ENCODE measurements at places on chromosomes 1 and 21.
A peak's percentile ranks its signal among the peaks of the same experiment; 100 is the strongest.

DNA sequence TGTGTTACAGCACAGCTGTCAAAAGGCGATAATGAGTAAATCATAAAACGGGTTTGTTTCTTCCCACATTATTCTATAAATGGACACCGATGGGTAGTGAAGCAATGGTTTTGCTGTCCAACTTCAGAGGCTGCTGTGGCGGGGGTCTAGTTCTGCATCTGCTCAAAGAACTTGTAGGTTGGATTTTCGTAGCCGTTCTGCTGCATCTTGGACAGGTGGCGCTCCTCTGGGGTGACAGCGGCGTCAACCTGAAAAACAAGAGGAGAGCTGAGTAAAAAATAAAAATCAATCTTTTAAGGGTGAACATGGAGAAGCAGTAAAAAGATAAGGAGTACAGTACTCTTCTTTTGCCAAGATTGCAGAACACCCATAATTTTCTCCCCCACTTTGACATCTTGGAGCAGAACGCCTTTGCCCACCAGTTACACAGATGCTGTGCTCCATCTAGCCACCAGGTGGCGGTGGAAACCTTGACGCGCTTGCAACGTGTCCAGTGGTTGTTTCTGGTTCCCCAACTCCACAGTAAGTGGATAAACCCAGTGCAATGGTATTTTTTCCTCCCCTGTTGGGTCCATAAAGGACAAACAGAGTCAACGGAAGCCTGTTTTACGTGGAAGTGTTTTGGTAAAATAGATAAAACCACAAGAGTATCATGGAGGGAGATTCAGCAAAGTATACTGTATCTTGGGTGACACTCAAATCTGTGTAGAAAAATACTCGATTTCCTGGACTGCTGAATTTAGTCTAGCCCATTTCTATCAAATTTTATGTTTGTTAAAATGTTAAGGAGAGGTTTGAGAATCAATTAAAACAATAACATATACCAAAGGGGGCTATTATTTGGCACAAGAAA lies 147.0 kb downstream of the GABPA start:
- DNase-seq, result peak; percentile 49

DNA sequence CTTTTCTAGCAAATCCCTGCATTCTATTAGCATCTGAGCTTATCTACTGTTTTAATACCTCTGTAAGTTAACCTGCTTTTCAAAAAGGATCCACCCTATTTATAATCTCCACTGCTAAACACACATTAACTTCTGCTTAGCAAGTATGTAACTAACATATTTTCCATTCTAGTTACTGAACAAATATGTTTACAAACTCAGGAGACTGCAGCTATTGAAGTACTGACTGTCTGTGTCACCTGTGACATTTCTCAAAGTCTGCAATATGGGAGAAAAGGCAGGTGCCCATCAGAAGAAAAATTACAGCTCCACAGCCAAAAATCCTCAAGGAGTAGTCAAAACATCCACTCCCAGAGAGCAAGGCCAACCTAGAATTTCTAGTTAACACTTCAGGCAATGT lies 88.3 kb downstream of the JAK1 start:
- DNase-seq, result no peak

GRCh38 chr21:42301371-42302075 lies 13.7 kb downstream of the TFF3 start:
- DNase-seq, result no peak

- no peak for DNase-seq
These were observed 60.7 kb downstream of the PRKAB2 start for GRCh38 chr1:147111381-147112130.

DNA sequence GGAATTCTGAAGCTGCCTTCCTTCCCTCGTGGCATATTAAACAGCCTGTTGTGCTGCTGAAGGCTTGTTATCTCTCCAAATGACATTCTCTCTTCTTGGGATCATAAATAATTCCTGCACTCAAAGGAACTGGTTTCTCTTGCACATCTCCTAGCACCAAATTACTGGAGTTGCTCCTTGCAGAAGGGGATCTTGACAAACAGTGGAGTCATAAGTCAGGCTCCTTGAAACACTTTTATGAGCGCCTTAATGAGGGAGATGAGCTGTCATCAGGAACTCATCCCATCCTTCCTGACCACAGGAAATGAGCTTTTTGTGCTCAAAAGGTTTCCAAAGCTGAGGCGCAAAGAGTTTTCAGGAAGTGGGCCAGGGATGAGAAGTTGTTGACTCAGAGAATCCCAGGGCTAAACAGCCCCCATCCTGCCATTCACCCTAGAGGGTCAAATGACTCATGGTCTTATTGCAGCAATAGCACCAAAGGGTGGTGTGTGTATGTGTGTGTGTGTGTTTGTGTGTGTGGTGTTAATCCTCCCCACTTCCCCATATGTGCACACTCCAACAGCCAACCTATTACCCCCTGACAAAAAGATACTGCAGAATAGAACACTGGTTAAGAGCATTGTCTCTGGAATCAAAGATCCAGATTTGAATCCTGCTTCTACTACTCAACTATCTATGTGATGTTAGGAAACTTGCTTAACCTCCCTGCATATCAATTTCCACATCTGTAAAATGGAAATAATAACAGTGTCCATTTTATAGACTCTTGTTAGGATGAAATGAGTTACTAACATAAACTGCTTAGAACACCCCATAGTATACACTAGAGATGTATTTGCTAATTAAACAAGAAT lies 2.8 kb upstream of the PHC2 start:
- peak; percentile 98 for DNase-seq

- no peak for DNase-seq
These were observed 973.5 kb upstream of the B3GALT2 start for GRCh38 chr1:194159941-194160340.

GRCh38 chr21:34086887-34087306 lies 13.5 kb downstream of the MRPS6 start:
- no peak for DNase-seq

GRCh38 chr1:62308606-62309005 lies 10.6 kb downstream of the KANK4 start:
- DNase-seq, result no peak

- DNase-seq, result peak; percentile 73
These were observed 3.9 kb upstream of the CD58 start for GRCh38 chr1:116574581-116575291.

DNA sequence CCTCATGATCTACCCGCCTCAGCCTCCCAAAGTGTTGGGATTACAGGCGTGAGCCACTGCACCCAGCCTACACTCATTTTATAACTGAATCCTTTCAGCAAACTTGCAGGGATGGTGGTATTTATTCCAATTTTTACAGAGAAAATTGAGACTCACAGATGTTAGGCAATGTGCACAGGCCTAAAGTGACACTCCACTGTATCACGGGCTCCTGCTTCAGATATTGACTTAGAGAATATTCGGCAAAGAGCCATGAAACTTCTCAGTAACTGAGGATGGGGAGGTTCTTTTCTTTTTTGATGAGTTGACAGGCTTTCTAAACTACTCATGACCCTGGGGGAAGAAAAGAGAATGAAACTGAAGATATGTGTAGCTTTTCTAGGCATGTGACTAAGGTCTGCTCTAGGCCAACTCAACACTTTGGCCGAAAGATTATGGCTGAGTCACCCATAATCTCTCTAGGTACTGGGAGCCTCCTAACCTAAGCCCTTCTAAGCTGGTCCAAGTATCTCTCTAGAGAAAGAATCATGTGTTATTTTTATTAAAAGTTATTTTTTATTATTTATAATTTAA lies 19.9 kb upstream of the PTCH2 start:
- peak; percentile 26 for DNase-seq

DNA sequence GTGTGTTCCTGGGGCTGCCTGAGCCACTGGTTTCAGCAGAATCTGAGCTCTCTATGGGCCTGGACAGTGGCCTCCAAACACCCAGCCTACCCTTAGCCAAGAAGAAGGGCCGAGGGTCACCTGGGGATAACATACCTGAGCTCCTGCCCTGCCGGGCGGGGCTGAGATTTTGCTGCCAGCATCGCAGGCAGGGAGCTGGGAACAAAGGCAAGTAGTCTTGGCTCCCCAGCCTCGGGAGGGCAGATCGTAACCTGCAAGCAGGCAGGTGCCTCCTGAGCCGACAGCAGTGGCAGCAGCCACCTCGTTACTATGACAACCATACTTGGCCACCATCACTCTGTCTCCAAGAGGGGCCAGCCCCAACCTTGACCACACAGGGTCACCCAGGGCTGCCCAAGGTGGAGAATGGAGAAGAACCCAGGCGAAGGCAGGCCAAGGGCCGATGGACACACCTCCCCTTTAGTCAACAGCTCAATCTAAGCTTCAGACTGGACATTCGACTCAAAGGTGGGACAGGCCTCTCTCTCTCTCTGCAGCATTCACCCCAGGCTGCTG lies 54.6 kb downstream of the TOMM20 start:
- DNase-seq, result no peak

DNA sequence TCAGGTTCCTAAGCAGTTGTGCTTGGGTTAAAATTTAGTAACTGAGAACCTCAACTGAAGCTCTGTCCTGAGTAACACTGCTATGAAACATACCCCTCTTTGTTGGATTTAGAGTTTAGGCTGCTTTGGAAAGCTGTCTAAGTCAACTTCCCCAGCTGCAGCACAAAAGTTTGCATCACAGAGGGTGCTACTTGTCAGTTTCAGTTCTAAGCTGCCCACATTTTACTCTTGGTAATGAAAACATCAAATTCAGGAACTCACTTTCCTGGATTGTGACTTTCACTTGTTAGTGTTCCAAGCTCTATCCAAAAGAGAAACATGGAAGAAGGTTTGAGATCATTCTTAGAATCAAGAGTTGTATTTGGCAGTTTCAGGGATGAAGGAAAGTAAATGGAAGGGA lies 191.7 kb upstream of the NFIA start:
- DNase-seq, result peak; percentile 86

GRCh38 chr1:32122151-32122550 lies 14.3 kb downstream of the KPNA6 start:
- DNase-seq, result peak; percentile 38

GRCh38 chr1:156524481-156524869 lies 23.9 kb upstream of the MEF2D start:
- peak; percentile 85 for DNase-seq

DNA sequence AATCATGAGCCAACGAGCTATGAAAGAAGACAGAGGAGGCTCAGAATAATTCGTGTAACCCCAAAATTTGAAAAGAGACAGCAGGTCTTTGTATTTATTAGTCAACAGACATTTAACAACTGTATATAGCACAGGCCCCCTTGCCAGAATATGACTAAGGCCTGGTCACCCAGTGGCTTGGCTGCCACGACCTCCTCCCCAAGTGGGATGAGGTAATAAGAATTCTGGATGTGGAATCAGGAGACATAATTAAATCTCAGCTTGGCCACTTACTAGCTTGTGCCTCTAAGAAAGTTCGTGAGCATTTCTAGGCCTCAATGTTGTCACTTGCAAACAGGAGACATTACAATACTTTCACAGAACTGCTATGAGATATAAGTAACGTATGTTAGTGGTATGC lies 134.2 kb upstream of the TNFSF4 start:
- no peak for DNase-seq

DNA sequence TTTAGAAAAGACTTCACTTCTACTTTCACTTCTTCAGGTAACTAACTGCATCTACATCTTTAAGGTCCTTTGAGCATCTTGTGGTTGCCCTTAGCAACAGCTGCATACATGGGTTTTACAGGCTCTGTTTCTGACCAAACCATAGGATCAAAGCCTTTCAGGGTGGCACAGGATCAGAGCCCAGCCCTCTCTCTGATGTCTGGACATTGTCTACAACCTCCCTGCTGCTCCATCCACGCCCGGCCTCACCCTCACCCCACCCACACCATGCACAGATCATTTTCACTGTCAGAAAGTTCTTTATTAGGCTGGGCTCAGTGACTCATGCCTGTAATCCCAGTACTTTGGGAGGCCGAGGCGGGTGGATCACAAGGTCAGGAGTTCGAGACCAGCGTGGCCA lies 5.2 kb downstream of the NCF2 start:
- no peak for DNase-seq

- DNase-seq, result no peak
These were observed 29.6 kb downstream of the KIAA0040 start for GRCh38 chr1:175162955-175163354.

GRCh38 chr21:29403922-29404538 lies 105.3 kb downstream of the BACH1 start:
- DNase-seq, result peak; percentile 78

- no peak for DNase-seq
These were observed 121.9 kb downstream of the CYYR1 start for GRCh38 chr21:26451081-26451740.

DNA sequence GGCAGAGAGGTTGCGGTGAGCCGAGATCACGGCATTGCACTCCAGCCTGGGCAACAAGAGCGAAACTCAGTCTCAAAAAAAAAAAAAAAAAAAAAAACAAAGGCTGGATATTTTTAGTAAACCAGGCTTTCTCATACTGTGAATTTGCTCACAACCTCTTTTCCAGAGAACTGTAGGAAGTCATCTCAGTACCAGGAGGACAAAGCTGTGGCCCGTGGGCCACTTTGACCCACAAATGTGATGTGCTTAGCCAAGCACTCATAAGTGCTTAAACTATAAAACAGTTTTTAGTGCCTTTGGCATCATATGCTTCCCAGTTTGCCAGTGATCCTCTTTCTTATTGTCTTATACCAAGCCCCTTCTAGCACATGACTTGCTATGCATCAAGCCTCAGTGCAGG lies 46.5 kb downstream of the RNF11 start:
- no peak for DNase-seq

GRCh38 chr1:86704972-86705664 lies 742 bp downstream of the SH3GLB1 start:
- DNase-seq, result peak; percentile 74

DNA sequence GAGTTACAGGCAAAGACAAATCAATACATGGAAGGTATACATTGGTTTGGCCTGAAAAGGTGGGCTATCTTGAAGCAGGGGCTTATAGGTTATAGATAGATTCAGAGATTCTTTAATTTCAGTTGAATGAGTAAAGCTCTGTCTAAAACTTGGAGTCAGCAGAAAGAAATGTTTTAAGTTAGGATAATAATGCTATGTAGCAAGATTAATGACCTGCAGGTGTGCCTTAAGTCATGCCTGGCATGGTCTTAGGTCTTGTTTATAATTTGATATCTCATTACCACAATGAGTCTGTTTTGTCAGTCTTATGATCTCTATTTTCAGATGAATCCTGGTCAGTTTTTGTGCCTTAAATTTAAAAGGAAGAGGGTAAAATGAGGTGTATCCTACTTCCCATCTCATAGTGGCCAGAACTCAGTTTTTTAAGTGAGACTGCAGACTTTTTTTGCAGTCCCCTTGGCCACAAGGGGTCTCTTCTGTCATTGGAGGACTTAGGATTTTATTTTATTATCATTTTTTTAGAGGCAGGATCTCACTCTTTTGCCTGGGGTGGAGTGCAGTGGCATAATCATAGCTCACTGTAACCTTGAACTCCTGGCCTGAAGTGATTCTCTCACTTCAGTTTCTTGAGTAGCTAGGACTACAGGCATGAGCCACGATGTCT lies 21.3 kb upstream of the PGBD2 start:
- DNase-seq, result no peak

All from inflammatory macrophage treated with lipopolysaccharide for 4 hours (primary cell).